ENCODE measurements at places on chromosomes 2 and 18. TPM values are rescaled to one million over a fixed set of nuclear protein-coding genes. Genes with fewer than 3 reads are reported as not detected.

Gene SRD5A2
- not detected for total RNA-seq

Gene ADRA2B
- 0.79 TPM for total RNA-seq

Gene TUBA4B
- total RNA-seq = not detected

DNA sequence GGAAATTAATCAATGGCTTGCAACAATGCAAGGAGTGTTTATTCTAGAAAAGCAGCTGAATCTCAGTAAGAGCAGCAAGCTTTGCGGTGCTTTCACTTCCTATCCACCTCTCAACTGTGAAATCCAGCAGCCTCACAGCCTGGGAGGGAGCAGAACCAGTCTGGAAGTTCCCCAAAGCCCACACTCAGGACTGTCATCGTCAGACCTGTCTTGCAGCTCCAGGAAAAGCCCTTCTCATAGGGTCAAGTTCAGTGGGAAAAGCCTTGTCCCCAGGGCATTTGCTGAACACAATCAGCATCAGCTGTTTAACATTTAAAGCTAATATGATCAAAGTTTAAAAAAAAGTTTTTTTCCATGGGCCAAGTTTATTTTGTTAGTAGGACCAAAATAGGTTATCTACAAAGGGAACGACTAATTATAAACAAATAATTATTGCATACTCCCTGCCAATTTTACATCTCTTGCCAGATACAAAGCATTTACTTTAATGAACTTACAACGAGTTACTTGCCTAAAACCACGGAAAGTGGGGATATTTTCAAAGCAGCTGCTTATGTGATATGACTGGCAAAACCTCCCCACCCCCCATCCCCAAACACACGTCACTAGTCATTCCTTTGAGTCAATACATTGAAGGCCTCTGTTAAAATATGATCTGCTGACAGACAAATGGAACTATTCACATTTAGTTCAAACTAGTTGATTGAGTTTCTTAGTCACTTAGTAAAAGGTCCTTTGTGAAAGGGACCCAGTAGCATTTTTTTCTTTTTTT lies 36.8 kb downstream of the PARD6G start:
- DNase-seq = no peak

DNA sequence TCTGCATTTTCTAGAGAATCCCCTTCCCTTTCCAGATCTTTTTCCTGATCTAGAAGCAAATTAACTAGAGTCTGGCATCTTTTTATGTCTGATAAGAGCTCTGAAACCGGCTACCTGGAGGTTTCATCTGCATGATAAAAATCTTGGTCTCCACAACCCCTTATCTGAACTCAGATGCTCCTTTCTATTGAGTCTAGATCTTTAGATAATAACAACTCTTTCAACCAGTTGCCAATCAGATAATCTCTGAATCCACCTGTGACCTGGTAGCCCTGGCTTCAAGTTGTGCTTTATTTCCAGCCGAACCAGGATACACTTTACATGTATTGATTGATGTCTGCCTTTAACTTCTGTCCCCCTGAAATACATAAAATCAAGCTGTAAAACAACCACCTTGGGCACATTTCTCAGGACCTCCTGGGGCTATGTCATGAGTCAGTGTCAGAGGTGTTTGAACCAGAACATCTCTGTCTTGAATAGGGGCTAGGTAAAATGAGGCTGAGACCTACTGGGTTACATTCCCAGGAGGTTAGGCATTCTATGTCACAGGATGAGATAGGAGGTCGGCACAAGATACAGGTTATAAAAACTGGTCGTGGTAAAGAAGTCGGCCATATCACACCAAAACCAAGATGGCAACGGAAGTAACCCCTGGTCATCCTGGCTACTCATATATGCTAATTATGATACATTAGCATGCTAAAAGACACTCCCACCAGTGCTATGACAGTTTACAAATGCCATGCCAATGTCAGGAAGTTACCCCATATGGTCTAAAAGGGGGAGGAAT lies 20.8 kb downstream of the RALBP1 start:
- no peak for DNase-seq

- no peak for DNase-seq
Measured at GRCh38 chr2:128687565-128687964, 368.9 kb upstream of the HS6ST1 start.

DNA sequence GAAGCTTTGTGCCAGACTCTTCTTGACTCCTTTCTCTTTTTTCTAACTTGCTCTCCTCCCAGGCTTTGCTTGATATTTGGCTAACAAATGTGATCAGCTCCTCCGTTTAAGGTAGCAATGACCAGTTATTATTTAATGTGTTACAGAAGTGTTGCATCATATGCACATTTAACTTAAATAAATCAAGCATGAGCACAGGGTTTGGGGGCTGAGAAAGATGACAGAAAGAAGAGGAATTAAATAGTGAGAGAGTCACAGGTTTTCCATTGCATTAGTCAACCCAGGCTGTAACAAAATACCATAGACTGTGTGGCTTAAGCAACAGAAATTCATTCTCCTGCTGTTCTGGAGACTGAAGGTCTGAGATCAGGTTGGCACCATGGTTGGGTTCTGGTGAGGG lies 343.8 kb downstream of the RPRM start:
- DNase-seq = no peak

GRCh38 chr2:2690985-2691384 lies 359.9 kb upstream of the MYT1L start:
- no peak for DNase-seq

GRCh38 chr2:169391236-169391635 lies 28.9 kb upstream of the LRP2 start:
- no peak for DNase-seq

DNA sequence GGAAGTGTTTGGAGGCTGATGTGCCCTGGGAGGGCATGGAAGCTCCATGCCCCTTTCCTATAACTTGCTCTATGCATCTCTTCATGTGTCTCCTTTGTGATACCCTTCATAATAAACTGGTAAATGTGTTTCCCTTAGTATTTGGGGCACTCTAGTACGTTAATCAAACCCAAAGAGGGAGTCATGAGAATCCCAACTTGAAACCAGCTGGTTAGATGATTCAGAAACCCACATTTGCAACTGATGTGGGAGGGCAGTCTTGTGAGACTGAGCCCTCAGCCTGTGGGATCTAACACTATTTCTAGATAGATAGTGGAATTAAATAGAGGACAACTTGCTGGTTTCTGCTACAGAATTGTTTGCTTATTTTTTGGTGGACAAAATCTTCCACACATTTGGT lies 20.3 kb downstream of the ANKRD30B start:
- DNase-seq = no peak

- no peak for DNase-seq
Measured at GRCh38 chr2:220891405-220891804, 680.7 kb downstream of the EPHA4 start.

Measured in neural crest cell (in vitro differentiated cells).